ENCODE measurements at places on chromosomes 2 and 18.

GRCh38 chr18:46642561-46642960, 14.5 kb downstream of the LOXHD1 start:
- DNase-seq, result no peak

DNA sequence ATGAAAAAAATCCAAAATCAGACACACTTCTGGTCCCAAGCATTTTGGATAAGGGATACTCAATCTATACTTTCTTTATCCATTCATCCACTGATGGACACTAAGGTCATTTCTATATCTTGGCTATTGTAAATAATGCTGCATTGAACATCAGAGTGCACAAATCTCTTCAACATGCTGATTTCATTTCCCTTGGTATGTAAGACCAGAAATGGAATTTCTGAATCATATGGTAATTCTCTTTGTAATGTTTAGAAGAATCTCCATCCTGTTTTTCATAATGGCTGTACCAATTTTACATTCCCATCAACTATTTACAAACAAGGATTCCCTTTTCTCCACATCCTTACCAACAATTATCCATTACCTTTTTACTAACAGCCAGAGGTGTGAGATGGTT, 33.7 kb upstream of the MCM6 start:
- DNase-seq, result no peak

GRCh38 chr2:31937741-31938140, 73.1 kb downstream of the MEMO1 start:
- no peak for DNase-seq

- no peak for DNase-seq
Observed at GRCh38 chr2:166238176-166238575, 110.4 kb upstream of the SCN1A start.

All from H54 (cell line).